ENCODE measurements at places on chromosomes 7 and 10. TPM values are rescaled to one million over a fixed set of nuclear protein-coding genes. Genes with fewer than 3 reads are reported as not detected.

DYNC1I1 gene
- total RNA-seq = not detected

DNA sequence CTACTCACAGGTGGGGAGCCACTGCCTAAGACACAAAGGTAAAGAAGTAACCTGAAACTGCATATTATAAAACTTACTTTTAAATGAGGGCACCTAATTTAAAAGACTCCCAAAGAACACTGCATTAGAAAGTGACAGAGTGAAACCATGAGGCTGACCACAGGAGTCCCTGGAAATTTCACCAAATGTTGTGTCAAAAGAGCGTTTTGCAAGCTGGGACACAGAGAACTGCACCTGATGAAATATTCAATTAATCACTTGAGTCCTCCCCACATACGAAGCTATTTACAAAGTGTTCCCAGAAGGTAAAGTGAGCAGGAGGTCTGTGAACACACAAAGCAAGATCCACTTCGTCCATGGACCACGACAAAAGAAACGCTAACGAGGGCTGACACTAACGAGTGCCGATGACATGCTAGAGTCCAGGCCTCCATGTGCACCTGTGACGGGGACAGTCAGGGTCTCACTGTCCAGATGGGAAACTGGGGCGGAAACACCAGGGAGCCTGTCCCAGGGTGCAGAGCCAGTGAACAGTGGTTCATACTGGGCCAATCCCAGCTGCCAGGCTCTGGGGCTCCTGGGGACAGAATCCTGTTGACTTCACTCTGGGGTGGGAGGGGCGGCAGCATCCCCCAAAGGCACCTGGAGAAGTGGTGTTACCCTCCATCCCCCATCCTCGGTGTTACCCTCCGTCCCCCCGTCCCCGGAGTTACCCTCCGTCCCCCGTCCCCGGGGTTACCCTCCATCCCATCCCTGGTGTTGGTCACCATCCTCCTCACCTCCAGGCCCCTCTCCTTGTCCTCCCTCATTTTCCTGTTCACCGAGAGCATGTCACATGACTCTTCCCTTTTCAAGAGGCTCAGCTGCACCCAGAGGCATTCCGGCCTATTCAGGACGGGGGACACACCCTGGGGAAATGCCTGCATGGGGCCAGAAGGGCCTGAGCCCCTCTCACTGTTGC lies 63.4 kb downstream of the DIP2C start:
- DNase-seq = no peak

- DNase-seq = no peak
Measured at GRCh38 chr7:15332956-15333355, 228.9 kb downstream of the AGMO start.

- no peak for DNase-seq
Measured at GRCh38 chr7:21028186-21028585, 241.5 kb upstream of the SP8 start.

DNA sequence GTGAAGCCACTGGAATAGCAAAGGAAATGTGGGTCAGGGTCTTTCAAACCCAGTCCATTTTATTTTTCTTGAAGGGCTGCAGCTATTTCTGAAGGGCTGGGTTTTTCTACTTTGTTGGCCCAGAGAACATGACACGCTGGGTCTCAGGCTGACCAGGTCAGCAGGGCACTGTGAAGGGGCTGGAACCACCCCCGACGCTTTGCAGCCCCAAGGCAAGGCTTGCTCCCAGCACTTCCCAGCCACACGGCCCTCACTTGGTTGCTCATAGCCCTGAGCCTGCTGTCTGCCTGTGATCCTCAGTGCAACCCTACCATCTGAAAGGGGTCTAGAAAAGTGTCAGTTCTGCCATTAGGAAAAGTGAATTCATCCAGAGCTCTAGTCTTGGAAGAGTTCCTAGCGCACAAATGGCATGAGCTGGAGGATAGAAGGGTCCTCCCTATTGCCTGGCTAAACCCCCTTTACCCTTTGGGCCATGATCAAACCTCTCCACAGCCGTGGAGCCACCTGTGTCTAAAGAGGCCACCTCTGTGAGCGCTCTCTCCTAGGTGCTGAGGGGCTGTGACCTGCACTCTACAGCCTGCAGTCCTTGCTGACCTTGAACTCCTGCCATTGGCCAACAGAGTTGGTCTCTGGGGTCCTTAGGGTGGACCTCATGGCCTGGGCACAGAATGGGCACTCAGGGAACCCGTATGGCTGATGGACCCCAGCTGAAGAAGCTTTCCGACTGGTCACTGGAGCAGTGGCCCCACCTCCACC lies 132.0 kb downstream of the RGS10 start:
- DNase-seq = no peak

- DNase-seq = no peak
Measured at GRCh38 chr7:47266799-47267198, 315.1 kb downstream of the TNS3 start.

GRCh38 chr7:122893486-122893885 lies 7.2 kb upstream of the CADPS2 start:
- DNase-seq = no peak

GRCh38 chr10:59907918-59908807 lies 1.8 kb upstream of the CCDC6 start:
- DNase-seq = peak; percentile 87

DNA sequence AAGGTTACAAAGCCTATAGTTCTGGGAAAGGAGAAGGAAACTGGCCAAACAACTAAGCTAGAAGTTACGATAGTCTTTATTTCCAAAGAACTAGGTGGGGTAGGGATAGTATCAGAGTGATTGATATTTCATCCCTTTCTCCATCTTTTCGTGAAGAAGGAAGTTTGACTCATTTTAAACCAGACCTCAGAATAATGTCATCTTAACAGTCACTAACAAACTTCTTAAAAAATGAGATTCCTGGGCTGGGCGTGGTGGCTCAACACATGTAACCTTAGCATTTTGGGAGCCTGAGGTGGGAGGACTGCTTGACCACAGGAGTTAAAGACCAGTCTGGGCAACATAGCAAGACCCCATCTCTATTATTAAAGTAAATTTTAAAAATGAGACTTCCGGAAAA lies 69.4 kb downstream of the ARL4A start:
- DNase-seq = no peak

GRCh38 chr7:112529521-112529920 lies 48.7 kb downstream of the LSMEM1 start:
- no peak for DNase-seq

PARD3 gene
- 2.3 TPM for total RNA-seq
